ENCODE measurements at places on chromosomes 5 and 9. TPM values are rescaled to one million over a fixed set of nuclear protein-coding genes. Genes with fewer than 3 reads are reported as not detected.

Gene ADAMTS12
- total RNA-seq, result 4.3 TPM

- no peak for DNase-seq
Observed at GRCh38 chr5:160675988-160676387, 176.0 kb downstream of the ATP10B start.

GRCh38 chr5:6585939-6586646 lies 46.8 kb downstream of the NSUN2 start:
- no peak for DNase-seq

Gene SH3TC2
- 2.5 TPM for total RNA-seq

Gene FABP6
- total RNA-seq, result not detected

- DNase-seq, result no peak
Observed at GRCh38 chr5:95823738-95824609, 1.4 kb upstream of the GLRX start.
